ENCODE measurements at places on chromosomes 16 and 17. TPM values are rescaled to one million over a fixed set of nuclear protein-coding genes. Genes with fewer than 3 reads are reported as not detected.

The NUFIP2 gene
- total RNA-seq: 50.0 TPM

DNA sequence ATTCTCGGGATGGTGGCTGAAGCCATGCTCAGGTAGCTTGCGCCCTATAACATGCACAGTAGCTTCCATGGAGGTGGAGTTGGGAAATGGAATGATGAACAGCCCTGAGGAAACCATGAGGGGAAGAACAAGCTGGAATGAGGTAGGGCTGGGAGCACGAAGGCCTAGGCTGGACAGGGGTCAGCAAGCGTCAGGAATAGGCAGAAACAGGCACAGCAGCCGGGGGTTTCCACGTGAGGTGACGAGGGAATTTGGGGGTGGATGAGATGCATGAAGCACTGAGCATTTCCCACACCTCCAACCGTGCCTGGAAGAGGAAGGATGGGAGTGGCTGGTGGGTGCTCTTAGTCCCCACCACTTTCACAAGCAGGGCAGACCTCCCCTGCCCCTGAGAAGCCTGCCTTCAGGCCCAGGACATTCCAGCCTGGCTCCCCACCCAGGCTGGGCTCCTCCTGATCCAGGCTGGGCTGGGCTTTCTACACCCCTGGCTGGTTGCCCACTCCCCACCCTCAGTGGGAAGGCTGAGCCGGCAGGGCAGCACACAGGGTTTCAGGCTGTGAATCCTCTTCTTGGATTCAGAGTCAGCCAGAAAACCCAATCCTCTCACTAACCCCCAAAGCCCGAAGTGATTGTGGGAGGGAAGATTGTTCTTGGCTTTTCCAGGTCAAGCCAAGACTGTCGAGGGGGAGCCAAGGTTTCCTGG lies 21.9 kb downstream of the PLEKHG4 start:
- DNase-seq: peak; percentile 64

GRCh38 chr17:39848600-39848999 lies 15.5 kb downstream of the IKZF3 start:
- no peak for DNase-seq

- DNase-seq: no peak
Observed at GRCh38 chr17:80671825-80672110, 127.1 kb downstream of the RPTOR start.

DNA sequence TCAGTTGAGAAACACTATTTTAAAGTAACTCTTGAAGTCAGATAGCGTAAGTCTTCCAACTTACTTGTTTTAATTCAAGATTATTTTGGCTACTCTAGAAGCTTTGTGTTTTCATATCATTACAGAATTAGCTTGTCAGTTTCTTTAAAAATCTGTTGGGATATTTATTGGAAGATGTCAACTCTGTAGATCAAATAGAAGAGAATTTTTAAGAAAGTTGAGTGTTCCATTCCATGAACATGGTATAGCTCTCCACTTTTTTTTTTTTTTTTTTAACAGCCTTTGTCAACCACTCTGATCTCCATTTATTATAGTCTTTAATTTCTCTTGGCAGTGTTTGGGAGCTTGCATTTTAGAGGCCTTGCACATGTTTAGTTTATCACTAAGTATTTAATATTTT lies 28.7 kb downstream of the NLK start:
- DNase-seq: no peak

GRCh38 chr17:36498155-36498554 lies 11.7 kb downstream of the ZNHIT3 start:
- DNase-seq: no peak

- DNase-seq: no peak
Observed at GRCh38 chr16:14339694-14340093, 268.6 kb downstream of the MRTFB start.

The MPRIP gene
- total RNA-seq: 272 TPM

- DNase-seq: peak; percentile 85
Observed at GRCh38 chr17:81391936-81392908, 3.0 kb upstream of the BAHCC1 start.

DNA sequence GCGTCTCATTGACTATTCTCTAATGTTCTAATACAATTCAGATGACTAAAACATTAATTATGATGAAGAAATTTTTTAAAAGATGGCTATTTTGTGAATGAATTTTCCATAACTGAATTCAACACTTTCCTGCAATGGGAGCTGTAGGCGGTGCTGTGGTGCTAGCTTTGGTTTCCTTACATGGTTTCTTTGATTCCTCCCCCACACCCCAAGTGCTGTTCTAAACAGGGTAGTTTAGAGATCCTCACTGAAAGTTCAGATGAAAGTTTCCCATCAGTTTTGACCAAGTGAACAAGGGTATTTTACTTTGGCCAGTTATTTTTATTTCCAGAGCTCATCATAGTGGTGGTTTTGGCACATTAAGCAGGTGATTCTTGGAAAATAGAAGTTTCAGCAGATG lies 26.0 kb upstream of the MRC2 start:
- DNase-seq: no peak

The KAT7 gene
- 60.7 TPM for total RNA-seq

The MT1A gene
- total RNA-seq: 1,028 TPM

DNA sequence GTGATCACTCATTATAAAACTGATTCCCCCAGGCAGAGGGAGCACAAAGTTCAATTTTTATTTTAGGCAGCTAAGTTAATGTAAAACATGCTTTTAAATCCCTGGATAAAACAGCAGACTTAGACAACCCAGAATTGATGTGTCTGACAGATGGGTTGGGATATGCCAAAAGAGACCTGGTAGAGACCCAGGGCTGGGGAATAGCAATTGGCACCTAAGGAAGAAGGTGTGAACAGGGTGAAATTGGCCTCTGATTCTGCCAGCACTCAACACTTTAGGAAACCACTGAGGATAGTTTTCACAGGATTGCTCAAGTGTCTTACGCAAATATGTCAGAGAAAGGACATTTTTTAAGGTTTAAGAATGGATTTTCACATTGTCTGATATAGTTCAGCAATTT lies 938.2 kb upstream of the CDH8 start:
- no peak for DNase-seq

- peak; percentile 78 for DNase-seq
Observed at GRCh38 chr16:56425439-56425832, at the start of gene AMFR. TSS of gene AMFR (minus strand) at chr16:56425545. CDS start at chr16:56425327, 218 bp downstream.

The ELMO3 gene
- 0.30 TPM for total RNA-seq

DNA sequence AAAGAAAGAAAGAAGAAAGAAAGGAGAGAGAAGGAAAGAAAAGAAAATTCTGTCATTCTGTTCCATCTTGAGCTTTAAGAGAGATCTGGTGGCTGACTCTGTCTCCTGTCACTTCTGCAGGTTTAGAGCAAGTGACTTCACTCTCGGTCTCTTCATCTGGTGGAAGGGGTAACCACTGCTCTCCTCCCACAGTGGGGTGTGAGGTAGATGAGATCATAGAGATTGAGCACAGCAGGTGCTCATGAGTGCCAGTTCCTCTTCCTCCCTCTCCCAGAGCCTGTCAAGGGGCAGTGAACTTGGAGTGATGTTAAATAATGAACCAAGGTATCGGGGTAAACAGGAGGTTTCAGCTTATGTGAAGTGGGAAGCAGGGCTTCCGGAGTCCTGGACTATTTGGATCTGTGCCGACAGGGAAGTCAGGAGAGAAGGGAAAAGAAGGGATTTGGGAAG lies 47.7 kb downstream of the BEAN1 start:
- DNase-seq: no peak

Data from psoas muscle (tissue), 8 donors.